ENCODE measurements at places on chromosomes 4 and X.
A peak's percentile ranks its signal among the peaks of the same experiment; 100 is the strongest.

DNA sequence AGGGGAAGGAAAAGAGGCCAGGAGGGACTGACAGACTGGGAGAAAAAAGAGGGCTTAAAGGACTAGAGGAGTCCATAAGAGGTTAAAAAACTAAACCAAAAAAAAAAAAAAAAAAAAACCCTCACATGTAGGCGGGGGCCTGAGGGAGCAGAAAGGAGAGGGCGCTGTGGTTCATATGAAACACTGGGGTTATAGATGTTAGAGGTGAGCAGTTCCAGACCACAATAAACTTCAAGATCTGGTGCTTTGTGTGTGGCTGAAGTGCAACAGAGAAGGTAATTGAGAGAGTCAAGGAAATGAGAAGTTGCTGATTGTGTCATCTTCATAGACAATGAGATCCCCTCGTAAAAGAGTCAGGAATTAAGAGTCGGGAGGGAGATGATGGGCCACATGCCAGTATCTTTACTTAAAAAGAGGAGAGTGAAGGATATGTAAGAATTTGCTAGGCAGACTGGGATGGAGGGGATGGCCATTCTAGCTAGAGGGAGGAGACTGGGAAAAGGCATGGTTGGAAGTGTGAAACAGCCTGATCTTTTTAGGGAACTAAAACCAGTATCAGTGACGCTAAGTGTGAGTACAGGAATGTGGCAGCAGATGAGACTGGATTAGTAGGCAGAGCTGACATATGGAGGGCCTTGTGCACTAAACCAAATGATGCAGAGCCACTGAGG, 18.4 kb upstream of the OGT start:
- peak; percentile 62 for DNase-seq

DNA sequence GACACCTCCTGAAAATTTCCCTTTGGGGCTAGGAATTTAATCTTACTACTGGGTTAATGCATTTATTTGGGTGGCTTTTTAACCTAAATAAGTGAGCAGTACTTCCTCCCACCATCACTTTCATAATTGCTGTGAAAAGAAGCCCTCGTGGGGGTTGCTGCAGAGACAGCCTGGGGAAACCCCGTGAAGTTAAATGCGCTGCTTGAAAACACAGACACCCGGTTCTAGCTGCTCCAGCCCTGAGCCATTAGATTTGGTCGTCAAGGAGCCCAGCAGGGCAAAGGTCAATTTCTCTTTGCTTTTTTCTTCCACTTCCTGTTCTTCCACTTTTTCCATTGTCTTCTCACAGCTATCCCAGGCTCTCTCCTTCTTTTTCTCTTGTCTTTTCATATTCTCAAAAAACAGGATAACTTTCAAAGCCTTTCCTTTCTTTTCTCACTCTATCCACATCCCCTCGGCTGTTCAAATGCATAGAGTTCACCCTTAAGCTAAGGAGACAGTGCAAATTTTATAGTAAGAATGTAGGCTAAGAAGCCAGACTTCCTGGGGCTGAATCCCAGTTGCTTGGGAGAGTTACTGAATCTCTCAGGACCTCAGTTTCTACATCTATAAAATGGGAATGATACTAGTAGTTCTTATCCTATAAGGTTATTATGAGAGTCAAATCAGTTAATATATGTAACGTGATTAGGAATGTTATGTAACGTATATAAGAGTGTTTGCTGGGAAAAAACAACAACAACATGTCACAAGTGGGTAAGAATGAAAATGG, 91.5 kb upstream of the ZNF827 start:
- DNase-seq, result no peak

GRCh38 chr4:145564540-145564939, 54.6 kb upstream of the MMAA start:
- DNase-seq, result no peak

DNA sequence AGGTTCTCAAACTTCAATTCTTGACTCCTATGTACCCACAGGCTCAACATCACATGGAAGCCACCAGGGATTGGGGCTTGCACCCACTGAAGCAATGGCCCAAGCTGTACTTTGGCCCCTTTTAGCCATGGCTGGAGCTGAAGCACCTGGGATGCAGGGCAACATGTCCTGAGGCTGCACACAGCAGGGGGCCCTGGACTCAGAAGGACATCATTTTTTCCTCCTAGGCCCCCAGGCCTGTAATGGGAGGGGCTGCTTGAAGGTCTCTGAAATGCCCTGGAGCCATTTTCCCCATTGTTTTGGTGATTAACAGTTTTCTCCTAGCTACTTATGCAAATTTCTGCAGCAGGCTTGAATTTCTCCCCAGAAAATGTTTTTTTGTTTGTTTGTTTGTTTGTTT, 465.1 kb upstream of the PCDH10 start:
- DNase-seq, result no peak

- no peak for DNase-seq
These were observed 9.9 kb downstream of the HMX1 start for GRCh38 chr4:8861576-8862295.

DNA sequence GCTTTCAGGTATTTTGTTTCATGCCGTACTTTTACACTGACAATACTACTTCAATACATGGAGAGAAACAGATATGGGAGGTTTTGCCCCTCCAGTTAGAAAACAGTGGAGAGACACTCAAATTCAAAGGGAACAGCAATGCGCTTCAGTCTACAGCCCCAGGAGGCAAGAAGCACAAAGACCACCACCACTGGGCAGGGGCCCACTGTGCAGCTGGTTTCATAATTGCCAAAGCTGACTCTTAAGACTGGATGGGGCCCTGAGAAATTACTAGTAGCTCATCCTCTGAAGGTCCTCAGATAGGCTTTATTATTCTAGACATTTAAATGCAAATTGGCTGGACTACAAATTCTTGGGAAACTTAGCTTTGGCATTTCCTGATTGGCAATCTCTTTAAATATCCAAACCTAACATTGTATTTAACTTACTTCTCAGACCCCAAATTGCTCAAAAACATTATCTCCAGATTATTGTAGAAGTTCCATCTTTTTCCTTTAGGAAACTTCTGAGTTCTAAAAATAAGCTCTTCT, 85.9 kb upstream of the GPR34 start:
- no peak for DNase-seq

GRCh38 chr4:156795727-156796126, 175.9 kb downstream of the PDGFC start:
- no peak for DNase-seq

- no peak for DNase-seq
These were observed 26.5 kb downstream of the DCHS2 start for GRCh38 chr4:154465085-154465484.

DNA sequence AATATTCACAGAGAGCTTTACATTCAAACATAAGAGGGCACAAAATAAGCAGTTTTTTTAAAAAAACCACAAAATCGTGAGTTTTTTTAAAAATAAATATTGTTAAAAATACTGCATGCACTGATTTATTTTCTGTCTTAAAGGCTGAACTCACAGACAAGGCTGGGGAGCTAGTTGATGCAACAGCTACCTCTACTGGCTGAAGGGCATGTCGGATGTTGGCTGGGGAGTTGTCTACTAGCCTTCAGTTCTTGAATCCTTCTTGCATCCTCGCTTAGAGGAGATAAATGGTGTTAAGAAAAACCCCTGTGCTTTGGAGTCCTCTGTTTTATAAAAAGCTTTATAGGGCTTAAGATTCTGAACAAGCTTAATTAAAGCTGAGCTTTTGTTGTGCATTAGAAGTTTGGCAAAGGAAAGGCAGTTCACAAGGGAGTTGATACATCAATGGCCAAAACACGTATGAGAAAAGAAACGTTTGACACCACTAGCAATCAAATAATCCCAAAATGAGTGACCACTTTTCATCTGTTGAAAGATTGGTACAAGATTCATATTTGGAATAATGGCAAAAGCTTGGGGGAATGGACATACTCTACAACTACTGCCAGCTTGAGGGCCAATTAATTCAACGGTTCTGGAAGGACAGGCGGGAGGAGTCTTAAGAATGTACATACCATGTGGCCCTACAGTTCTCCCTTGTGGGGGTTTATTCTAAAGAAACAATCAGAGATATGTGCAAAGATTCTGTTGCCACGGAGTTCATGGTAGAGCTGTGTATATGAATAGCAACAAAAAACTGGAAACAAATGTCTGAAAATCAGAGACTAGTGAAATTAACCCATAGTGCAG, 94.7 kb downstream of the SEL1L3 start:
- DNase-seq, result no peak

GRCh38 chr4:14132301-14132700, 504.8 kb upstream of the BOD1L1 start:
- DNase-seq, result no peak

GRCh38 chr4:119315036-119315435, 6.9 kb downstream of the FABP2 start:
- DNase-seq, result no peak
